Bronchial epithelial cell (primary cell): ENCODE measurements at places on chromosomes 4 and X. TPM values are rescaled to one million over a fixed set of nuclear protein-coding genes. Genes with fewer than 3 reads are reported as not detected.

GRCh38 chrX:24276015-24276414 is 37.9 kb downstream of the SUPT20HL2 start:
- no peak for DNase-seq

GRCh38 chr4:142150483-142150882 is 514.1 kb downstream of the IL15 start:
- no peak for DNase-seq

DNA sequence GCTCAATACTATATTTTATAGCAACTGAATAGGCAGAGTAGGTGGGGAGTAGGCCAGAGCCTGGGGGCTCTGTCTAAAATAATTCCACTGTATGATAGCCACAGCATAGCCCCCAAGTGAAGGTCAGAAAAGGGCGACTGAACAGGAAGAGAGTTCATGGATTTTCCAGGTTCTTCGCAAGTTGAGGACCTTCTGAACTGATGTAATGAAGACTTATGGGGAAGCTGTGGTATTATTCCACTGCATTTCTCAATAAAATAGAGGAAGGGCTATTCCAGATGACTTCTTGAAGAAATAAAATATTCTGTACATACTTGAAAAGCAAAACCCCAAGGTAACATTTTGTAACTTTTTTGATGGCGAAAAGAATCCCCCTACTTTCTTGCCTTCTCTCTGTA is 231.4 kb upstream of the GPC4 start:
- no peak for DNase-seq

DNA sequence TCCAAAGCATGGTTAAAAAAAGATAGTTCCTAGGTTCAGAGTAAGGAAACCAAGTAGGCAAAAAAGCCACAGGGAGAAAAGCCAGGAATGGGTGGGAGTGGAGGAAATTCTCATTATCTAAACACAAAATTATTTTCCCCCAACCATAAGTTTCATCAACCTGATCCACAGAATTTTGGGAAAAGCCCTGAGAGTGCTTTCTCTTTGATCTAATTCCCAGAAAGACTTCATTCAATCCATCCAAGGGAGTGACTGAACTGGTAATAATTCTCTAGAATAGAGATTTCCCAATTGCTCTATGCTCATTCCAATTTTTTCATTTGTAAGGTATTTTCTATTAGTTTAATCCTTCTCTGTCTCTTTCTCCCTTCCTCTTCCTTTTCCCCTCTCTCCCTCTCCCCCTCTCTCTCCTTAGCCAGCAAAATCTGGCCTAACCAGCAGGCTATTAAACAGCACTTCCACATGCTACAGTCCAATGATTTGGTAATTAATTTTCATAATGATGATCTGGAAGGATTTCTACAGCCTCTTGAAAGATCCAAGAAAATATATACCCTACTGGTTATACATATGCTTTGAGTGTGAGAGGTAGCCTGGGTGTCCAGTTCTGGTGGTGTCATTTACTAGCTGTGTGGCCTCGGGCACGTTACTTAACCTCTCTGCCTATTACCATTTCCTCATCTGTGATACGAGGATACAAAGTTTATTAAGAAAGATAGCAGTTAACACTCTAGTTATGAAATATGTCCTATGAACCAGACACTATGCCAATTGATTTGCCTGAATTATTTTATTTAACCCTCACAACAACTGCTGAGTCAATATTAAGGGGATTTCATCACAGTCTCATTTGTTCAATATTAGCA is 251.5 kb upstream of the RASGEF1B start:
- DNase-seq, result no peak

- no peak for DNase-seq
These were observed 611.2 kb downstream of the RPA4 start for GRCh38 chrX:97494756-97495372.

DNA sequence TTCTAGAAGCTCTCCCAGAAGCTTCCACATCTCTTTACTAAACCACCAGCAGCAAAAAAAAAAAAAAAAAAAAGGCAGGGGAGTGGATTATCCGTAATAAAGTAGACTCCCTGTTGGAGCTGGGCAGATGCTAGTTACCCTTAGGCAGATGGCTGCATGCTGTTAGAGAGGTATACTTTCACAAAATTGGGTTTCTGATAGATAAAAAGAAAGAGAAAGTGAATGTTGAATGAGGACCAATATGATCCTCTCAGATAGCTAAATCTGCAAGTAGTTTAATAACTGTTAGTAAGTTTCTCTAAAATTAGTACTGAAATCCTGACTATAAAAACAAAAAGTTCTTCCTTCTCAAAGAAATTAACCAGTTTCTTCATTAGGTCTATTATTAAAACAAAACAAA is 195.4 kb downstream of the ANAPC10 start:
- DNase-seq, result no peak

DNA sequence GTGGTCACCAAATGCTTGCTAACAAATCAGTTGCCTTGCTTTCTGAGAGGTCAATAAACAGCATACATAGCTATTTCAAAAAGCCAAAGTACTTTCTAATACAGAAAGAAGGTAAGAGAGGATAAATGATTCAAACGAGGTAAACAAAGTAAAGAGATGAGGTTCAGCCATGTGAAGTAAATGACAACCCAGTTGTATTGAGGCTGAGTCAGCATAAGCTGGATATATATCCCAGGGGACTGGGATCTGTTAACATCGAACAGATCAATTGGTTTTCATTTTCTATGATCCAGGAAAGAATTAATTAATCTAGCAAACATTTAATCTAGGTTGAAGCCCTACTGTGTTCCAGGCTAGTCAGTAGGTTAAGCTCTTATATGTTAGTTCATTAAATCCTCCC is 97.3 kb upstream of the GRIA3 start:
- no peak for DNase-seq

GRCh38 chrX:118965395-118965794 is 9.0 kb upstream of the LONRF3 start:
- peak; percentile 35 for DNase-seq

DNA sequence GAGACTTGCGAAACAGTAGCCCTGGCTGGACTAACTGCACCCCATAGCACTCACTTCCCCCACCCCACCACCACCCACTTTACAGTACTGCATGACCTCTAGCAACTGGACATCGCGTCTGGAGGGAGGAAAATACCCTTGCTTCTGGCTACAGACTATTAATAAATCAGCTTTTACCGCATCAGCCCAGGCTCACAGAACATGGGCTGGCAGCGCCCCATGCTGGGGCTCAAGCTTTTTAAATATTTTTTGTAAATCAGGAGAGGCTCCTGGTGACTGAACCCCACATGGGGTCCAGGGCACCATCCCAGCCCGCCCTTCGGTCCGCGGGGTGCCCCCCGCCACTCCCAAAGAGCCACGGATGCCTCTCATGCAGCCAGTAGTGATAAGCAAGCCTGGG is 2.7 kb downstream of the HS6ST2 start:
- no peak for DNase-seq

- peak; percentile 58 for DNase-seq
These were observed 29.2 kb downstream of the SEC24B start for GRCh38 chr4:109462802-109463201.

DNA sequence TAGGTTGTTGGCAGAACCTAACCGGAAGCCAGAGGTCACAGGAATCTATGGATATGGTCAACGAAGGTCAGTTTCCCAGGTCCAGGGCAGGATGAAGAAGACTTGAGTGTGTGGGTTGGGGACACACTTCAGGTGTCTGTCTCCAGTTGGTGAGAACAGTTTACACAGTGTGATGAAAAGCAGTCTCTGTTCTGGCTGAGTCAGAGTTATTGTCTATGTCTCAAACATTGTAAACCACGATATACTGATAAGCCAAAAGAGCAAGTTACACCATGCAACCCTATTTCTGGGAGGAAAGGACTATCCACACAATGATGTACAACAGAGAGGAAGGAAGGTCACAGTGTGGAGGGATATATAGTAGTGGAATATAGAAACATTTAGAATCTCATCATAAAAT is 187.1 kb upstream of the C1QTNF7 start:
- DNase-seq, result peak; percentile 72

GRCh38 chrX:49111791-49112190 is 11.7 kb downstream of the GPKOW start:
- no peak for DNase-seq

DNA sequence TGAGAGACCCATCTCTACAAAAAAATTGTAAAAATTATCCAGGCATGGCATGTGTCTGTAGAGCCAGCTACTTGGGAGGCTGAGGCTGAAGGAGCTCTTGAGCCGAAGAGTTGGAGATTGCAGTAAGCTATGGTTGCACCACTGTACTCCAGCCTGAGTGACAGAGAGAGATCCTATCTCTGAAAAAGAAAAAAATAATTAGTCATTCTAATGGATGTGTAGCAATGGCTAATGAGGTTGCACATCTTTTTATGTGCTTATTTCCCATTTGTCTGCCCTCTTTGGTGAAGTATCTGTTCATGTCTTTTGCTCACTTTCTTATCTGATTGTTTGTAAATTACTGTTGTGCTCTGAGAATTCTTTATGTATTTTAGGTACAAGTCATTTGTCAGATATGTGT is 19.0 kb upstream of the MAML3 start:
- no peak for DNase-seq

DNA sequence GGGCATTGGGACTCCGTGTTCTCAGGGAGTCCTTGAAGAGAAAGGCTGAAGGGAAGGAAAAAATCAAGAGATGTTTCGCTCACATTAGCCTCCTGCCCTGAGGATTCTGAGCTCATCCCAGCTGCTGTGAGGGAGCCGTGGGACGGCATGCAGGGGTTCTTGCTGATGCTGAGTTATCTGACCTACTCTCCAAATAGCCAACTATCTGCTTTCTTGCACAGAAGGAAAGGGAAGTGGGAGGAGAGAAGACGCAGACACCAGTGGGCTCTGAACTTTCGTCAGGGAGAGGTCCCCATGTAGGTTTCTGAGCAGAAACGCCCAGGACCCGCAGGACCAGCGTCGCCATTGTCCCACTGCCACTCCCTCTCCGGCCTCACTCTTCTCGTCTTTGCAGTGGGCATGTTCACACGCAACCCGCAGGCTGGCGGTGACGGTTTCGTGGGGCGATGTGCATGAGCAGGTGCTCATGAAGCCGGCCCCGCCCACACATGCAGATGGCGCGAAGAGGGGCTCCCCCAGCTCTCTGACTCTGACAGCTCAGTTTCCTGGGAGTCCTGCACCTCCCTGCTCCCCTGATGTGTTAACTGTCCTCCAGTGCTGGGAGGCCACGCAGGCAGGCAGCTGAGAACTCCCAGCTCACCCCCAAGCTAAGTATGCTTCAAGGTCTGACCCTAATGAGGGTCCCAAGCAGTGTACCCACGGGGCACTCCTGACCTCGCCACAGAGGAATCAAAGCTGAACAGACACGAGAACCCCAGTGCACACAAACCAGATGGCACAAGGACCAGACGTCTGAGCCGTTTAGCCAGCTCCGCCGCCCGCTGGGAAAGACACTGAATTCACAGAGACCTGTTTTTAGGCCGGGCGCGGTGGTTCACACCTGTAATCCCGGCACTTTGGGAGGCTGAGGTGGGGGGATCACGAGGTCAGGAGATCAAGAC is 13.6 kb upstream of the ABLIM2 start:
- DNase-seq, result no peak

- no peak for DNase-seq
These were observed 3.8 kb downstream of the TMEM165 start for GRCh38 chr4:55399581-55399980.

Gene CFAP47
- total RNA-seq, result not detected in 2 replicates

Gene DDX53
- not detected in 2 replicates for total RNA-seq

Gene FRMPD4
- total RNA-seq, result under 0.01 and 0.79 TPM in 2 replicates

Gene UGT2B15
- under 0.01 TPM in 1 of 2 replicates, not detected in the other for total RNA-seq

Gene RPGR
- total RNA-seq, result 6.5 and 8.2 TPM in 2 replicates

Gene NXF2
- not detected in 2 replicates for total RNA-seq

Gene CLNK
- total RNA-seq, result not detected in 2 replicates

Gene SLITRK4
- total RNA-seq, result under 0.01 TPM in 2 replicates

Gene ZXDA
- total RNA-seq, result 7.7 and 8.4 TPM in 2 replicates

Gene MOSPD2
- total RNA-seq, result 8.2 and 8.7 TPM in 2 replicates

Gene SLC49A3
- 0.53 and 1.7 TPM in 2 replicates for total RNA-seq

Gene PABPC1L2A
- total RNA-seq, result not detected in 2 replicates
